ENCODE measurements at places on chromosomes 4 and X.
A peak's percentile ranks its signal among the peaks of the same experiment; 100 is the strongest.

- DNase-seq = no peak
- H3K27me3 ChIP-seq = no peaks in the 10 kb centered on the region
- H3K4me3 ChIP-seq = no peak overlapping the region
- peak overlapping the region; percentile 55 for H3K27ac ChIP-seq
- H3K36me3 ChIP-seq = no peaks in the 10 kb centered on the region
Observed at GRCh38 chrX:39309721-39310152, 508.5 kb downstream of the MID1IP1 start.

DNA sequence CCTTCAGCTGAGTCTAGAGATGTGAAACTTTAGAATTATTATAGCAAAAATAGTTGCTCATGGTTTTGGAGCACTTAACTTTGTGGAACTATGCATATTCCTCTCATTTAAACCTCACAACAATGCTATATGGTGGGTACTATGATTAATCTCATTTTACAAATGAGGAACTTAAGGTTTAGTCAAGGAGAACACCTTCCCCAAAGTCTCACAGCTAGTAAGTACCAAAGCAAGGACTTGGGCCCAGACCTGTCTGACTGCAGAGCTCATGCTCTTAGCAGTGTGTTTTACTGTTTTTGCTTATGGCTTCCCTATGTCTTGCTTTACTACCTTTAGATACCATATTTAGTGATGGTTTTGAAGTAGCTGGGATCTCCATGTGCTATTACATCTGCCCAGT lies 5.1 kb downstream of the UBE2A start:
- H3K27ac ChIP-seq = no peak overlapping the region
- no peaks in the 10 kb centered on the region for H3K36me3 ChIP-seq
- H3K4me3 ChIP-seq = no peak overlapping the region

- no peak for DNase-seq
- H3K27me3 ChIP-seq = no peaks in the 10 kb centered on the region
Observed at GRCh38 chr4:121182296-121182695, 18.2 kb upstream of the TNIP3 start.

DNA sequence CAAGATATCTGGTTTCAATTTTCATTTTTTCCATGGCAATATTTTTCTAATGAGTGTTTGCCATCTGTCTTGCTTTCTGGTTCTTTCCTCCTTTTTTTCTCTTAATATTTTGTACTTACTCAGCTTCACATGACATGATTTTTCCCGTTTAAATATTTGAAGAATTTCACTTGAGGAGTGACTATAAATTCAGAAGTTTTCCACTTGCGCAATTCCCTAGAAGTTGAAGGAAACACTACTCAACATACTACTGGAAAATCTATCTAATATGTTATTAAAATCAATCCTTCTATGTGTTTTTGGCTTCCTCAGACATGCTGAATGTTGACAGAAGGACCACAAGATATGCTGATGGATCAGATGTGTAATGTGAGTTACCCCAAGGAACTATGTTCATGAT lies 36.8 kb upstream of the BANK1 start:
- no peaks in the 10 kb centered on the region for H3K36me3 ChIP-seq
- no peaks in the 10 kb centered on the region for H3K27me3 ChIP-seq
- no peak for DNase-seq
- H3K27ac ChIP-seq = no peak overlapping the region
